ENCODE measurements at places on chromosomes 5 and 9.

- no peak for DNase-seq
These were observed 295.5 kb upstream of the MSX2 start for GRCh38 chr5:174428895-174429294.

DNA sequence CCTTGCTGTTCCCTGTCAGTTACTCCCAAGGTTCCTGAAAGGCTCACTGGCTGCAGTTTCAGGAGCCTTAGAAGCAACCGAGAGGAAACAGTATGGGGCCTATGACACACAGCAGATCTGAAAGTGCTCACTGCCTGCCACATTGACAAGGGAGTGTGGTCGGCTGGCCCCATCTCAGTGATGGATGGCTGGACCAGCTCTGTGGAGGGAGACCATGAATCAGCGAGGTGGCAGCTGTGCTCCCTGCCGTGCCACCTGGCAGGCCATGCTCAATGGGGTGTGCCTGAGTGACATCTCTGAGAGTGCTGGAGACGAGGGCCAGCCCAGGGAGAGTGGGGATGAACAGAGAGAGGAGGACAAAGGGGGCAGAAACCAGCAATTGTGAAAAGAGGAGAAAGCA, 49.1 kb downstream of the DOCK2 start:
- DNase-seq: no peak

DNA sequence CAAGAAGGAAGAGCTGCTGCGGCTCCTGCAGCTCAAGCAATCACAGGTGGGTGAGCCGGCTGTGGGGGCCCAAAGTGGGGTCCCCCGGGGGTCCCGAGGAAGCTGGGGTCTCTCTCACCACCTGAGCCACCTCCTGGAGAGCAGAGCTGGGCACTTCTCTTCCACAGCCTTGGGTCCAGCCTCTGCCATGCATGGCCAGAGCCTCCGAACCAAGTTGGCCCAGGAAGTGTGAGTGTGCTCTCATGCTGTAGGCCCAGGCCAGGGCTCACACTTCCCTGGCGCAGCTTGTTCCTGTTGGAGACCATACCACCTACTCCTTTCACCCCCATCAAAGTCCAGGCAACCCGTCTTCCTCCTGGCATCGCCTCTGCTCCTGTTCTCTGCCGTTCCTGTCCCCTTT, 19.7 kb downstream of the HMCN2 start:
- DNase-seq: no peak

- no peak for DNase-seq
These were observed 26.6 kb upstream of the OR2K2 start for GRCh38 chr9:111356481-111357244.

GRCh38 chr5:56064984-56065383, 70.2 kb upstream of the IL6ST start:
- DNase-seq: no peak
